Activated CD4-positive, alpha-beta T cell treated with anti-CD3 and anti-CD28 coated beads, Interleukin-2, amount 50 U/mL, for 24 hours (primary cell): ENCODE measurements at places on chromosomes 2 and 18.

GRCh38 chr2:225431105-225431863 lies 31.8 kb downstream of the NYAP2 start:
- DNase-seq, result no peak

GRCh38 chr2:140295767-140296166 lies 1515.6 kb upstream of the NXPH2 start:
- no peak for DNase-seq

DNA sequence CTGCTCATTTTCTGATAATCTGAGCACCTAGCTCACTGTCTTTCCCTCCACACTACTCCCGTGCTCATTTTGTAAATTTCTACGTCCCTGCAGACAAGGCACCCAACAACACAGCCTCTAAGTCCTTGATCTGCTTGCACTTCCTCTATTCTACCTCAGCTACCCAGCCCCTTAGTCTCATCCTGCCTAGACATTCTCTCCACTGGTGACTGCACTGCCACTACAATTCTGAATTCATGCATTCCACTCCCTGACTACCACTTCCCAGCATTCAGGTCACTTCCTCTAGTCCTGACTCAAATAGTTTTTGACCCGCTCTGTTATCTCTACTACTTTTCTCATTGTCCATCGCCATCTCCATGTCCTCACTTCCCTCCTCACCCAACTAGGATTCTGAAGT lies 155.7 kb downstream of the DYM start:
- no peak for DNase-seq

- no peak for DNase-seq
Observed at GRCh38 chr2:43787895-43788294, 14.1 kb downstream of the DYNC2LI1 start.

DNA sequence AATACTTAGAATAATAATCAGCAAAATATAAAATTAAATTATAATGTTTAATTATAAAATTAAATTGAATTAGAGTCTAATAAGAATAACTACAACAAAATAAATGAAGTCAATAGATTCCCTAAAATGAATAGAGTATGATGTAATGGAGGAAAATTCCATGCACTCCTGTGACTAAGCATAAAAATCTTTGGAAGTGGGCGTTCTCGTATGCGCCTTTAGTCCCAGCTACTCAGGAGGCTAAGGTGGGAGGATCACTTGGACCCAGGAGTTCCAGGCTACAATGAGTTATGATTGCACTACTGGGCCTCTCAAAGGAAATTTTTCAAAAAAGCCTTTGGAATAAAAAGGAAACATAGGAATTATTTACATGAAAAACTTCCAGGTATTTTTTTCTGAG lies 955.4 kb upstream of the POU3F3 start:
- DNase-seq, result no peak

GRCh38 chr18:79766308-79766707 lies 31.4 kb upstream of the KCNG2 start:
- DNase-seq, result no peak

GRCh38 chr2:197799068-197799467 lies 5.3 kb upstream of the PLCL1 start:
- DNase-seq, result no peak

- DNase-seq, result no peak
Observed at GRCh38 chr2:147808520-147808919, 36.3 kb upstream of the ACVR2A start.

DNA sequence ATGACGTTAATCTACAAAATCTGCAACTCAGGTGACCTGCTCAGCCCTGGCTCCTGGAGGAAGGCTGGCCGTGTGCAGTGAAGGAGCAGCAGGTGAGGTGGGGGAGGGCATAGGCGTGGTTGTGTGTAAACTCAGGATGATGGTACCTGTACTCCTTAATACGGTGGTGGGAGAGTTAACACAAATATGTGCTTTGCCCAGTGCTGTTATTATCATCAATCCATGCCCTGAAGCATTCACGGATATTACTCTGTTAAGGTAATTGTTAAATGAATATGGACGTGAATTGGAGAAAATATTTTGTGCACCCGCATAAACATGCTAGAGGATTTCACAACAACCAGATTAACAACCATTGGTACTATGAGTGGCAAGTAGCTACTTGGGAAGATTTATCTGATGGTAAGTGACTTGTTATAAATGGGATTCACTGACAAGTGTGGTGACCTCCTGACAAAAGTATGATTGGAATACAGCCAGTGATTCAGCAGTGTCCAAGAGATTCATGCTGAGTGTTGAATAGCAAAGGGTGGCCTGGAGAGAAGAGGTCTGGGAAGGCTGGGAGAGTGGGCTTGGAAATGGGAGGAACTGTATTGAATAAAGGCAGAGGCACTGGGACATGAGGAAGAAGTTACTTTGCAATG lies 194.1 kb downstream of the TPGS2 start:
- DNase-seq, result no peak

DNA sequence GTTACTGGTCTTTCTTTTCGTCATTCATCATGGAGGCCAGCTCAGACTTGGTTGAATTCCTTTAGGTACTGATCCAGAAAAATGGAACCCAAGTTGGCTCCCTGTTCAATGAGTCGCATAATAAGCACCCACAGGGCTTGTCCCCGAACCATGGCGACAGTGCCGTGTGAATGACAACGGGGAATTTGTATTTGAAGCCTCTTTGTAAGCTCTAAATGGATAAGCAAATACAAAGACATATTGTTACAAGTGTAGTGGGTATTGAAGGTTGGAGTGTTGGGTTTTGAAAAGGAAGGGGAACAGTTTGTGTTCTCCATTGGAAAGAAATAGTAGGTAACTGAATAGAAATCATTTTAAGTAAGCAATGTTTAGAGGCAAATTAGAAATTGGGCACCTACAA lies 288.9 kb downstream of the SLC4A3 start:
- DNase-seq, result no peak

GRCh38 chr18:10013621-10014543 lies 100.1 kb downstream of the VAPA start:
- no peak for DNase-seq
